Brain pericyte (primary cell): ENCODE measurements at places on chromosomes 7 and 10.

- no peak for DNase-seq
These were observed 70.2 kb downstream of the EVX1 start for GRCh38 chr7:27312820-27313219.

- no peak for DNase-seq
These were observed 59.8 kb downstream of the ITIH5 start for GRCh38 chr10:7606951-7607404.

- DNase-seq: no peak
These were observed 136.4 kb downstream of the OAT start for GRCh38 chr10:124282326-124282725.

GRCh38 chr10:27437775-27438174, 66.3 kb upstream of the RAB18 start:
- no peak for DNase-seq

- DNase-seq: no peak
These were observed 146.7 kb downstream of the DNAJB6 start for GRCh38 chr7:157483515-157483914.

DNA sequence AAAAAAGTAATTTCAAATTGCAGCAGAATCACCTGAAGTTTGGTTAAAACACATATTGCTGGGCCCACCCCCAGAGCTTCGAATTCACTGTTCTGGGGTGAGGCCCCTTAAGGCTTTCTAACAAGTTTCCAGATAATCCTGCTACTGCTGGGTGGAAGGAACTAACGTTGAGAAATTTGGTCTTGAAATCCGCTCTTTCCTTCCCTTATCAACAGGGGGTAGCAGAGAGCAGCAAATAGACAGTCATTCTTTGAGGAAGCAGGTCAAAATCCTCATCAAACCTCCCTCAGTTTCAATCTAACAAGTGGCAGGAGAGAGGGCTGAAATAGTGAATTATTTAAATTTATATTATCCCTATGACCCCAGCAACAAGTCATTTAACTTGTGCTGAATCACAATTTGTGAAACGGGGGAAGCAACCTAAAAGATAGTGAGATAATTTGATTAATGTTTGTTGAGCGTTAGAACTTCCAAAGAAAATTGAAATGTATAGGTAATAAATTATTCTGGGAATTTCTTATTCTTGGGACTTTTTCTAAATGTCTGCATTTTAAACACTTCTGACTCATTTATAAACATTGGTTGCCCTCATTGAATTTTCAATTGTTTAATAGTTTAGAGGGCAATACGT, 21.7 kb upstream of the MALSU1 start:
- DNase-seq: no peak

DNA sequence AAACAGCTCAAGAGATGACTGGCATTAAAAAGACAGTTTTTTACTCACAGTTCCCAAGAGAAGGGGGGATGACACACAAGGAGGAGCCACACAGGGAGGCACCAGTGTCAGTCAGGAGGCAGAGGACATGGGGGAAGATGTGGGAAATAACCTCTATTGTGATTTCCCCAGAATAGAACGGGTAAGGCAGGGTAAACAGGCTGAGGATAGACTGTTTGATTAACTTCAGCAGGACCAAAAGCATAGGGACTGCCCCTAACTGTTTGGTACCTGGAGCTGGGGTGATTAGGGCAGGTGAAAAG, 60.7 kb downstream of the RAPGEF5 start:
- no peak for DNase-seq

DNA sequence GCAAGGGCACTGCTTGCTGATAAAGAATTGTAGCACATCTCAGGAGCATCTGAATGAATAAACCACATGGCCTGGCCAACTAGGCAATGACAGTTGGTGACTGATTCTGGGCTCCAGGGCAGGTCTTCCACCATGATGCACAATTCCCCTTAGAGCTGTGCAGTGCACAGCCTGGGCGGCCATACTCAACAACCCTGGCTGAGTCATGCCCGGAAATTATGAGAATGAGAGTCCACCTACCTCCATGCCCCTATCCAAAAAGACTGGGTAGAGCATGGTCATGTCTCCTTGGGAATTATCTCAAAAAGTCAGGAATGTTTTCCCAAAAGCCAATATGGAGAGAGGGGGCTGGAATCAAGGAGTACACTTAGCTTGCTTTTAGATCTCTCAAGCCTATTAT, 425.6 kb downstream of the PLXNA4 start:
- no peak for DNase-seq

DNA sequence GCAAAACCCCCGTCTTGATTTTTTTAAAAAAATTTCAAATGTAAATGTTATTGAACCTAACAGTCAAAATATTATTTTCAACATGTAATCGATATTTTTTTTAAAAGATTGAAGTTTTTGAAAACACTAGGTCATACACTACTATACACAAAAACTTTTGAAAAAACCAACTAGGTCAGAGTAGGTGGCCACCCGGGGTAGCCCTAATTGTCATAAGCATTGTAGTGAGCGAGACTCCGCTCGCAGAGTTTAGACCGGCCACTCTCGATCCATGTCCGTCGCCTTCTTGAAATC, 417 bp downstream of the RFC2 start:
- no peak for DNase-seq

DNA sequence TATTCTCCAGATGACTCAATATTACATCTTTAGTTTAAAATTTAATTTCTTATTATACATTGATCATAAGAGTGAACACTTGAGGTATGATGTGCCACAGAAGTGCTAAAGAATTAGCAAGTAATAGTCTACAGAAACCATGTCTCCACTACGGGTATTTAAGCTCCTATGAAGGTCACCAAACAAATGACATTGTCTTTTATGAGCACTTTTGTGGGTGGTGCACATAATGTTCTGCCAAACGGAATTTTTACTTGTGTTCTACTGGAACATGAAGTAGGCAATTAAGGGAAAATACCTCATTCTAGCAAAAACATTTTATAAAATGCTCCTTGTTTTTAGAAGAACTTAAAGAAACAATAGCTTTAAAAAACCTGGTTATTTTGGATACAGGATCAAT, 27.4 kb upstream of the CUBN start:
- no peak for DNase-seq

- DNase-seq: no peak
These were observed 338.5 kb downstream of the ADARB2 start for GRCh38 chr10:1398626-1399410.

- no peak for DNase-seq
These were observed 1.3 kb upstream of the RET start for GRCh38 chr10:43075612-43076003.

GRCh38 chr7:84647797-84648757, 453.5 kb upstream of the SEMA3A start:
- peak; percentile 63 for DNase-seq

DNA sequence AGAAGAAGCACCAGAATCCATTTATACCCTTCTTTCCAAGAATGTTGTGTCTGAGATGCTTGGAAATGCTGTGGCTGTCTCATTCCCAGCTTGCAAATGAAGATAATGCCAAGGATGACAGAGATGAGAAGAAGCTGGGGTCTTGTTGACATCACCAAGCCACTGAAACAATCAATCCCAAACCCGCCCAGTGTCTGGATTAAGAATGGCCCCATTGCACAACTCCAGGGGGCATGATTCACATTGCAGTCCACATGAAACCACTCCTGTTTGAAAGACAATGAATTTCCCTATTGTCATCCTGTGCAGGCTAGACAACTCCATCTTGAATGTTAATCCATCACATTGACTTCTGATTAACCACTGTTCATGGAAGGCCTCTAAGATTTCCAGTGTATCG, 28.6 kb downstream of the SORBS1 start:
- DNase-seq: no peak

- DNase-seq: no peak
These were observed 40.2 kb downstream of the GPR85 start for GRCh38 chr7:113046453-113046852.

DNA sequence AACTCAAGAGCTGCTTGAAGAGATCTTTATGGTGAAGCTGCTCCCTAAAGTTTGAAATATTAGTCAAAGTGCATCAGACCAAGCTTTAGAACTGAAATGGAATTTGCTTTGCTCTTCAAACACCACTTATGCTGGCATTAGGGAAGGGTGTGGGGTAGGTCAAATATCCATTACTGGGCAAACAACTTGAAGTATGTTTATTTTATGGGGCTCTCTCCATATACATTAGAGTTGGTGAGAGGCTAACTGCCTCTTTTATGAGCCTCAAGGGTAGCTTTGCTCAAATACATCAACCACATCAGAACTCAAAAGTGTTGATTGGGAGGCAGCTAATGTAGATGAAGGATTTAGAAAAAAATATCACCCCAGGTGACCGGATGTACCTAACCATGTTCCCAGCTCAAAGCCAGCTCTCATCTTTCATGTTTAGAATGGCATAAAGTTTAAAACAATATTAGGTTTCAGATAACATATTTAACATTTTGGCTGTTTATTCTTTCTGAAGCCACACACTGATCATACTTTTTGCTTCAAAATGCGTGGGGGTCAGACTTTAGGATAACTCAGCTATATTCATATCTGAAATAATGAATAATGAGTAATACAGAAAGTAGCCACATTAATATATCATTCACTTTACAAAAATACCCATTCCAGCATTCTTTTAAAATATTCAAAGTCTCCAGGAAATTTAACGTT, 318.6 kb downstream of the PTEN start:
- DNase-seq: no peak

GRCh38 chr10:30309403-30309802, 39.7 kb downstream of the MTPAP start:
- DNase-seq: no peak

DNA sequence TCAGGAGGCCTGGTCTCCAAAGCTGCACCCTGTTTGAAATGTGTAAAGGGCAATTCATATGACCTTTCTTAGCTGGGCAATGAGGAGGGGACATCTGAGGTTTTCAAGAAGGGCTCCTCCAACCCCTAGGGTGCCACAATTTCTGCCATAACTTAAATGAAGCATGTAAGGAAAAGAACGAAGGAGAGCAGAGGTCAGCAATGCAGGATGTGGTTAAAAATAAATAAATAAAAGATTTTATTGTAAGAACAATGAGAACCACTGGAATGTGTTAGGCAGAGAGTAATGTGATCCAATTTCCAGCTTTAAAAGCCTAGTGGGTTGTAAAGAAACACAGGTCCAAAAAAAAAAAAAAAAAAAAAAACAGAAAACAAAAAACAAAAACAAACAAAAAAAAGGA, 673.1 kb downstream of the TNS3 start:
- DNase-seq: peak; percentile 67

- DNase-seq: no peak
These were observed 497.4 kb downstream of the RPS24 start for GRCh38 chr10:78531088-78531487.

GRCh38 chr10:15262036-15262713, 93.7 kb upstream of the NMT2 start:
- no peak for DNase-seq
